ENCODE measurements at places on chromosomes 5 and 9.
A peak's percentile ranks its signal among the peaks of the same experiment; 100 is the strongest.

GRCh38 chr9:14270358-14271092 is 43.4 kb downstream of the NFIB start:
- DNase-seq = no peak

- no peak for DNase-seq
Observed at GRCh38 chr5:53873235-53873634, 312.8 kb downstream of the NDUFS4 start.

DNA sequence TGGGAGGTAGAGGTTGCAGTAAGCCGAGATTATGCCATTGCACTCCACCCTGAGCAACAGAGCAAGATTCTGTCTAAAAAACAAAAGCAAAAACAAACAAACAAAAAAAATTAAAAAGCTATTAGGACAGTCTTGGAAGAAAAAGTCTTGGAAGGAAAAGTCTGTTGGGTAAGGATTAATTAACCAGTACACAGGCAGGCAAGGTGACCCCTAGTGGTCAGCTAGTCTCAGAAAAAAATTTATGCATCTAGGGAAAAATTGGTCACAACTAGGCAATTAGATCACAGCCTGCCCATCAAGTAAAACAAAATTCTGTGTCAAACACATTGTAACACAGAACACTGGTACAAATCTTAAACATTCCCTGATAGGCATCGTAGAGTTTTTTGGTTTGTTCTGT is 6.7 kb upstream of the ANKRD18B start:
- no peak for DNase-seq

DNA sequence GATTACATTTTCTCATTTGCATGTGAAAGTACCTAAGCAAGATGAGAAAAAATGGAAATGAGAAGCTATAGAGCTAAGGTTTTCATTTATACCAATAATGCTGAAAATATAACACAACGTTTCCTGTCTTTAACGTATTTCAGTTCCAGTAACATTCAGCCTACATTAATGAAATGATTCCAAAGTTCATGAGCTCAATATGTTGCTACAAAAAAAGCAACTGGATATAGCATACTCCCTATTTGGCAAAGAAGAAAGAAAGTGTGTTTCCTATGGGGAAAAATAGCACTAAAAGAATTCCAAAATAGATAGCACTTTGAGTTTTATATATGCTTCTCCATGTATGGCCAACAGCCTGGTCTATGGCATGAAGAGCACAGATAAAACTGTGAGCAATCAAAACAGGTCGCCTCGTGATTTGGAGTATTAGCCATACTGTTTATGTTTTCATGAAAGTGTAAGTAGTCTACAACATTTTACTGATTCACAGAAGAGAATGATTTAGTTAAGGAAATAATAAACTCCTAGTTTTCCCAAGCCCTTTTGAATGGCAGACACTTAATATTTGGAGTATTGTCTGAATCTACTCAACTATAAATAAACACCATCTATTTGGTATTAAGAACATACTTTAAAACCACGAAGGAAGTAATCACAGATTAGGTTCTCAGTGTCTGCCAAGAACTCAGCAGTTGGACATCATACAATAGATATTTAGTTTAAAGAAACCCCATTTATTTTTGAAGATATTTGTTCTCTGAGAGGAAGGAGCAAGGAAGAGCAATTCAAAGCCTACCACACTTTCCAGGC is 258.7 kb upstream of the RASA1 start:
- no peak for DNase-seq

DNA sequence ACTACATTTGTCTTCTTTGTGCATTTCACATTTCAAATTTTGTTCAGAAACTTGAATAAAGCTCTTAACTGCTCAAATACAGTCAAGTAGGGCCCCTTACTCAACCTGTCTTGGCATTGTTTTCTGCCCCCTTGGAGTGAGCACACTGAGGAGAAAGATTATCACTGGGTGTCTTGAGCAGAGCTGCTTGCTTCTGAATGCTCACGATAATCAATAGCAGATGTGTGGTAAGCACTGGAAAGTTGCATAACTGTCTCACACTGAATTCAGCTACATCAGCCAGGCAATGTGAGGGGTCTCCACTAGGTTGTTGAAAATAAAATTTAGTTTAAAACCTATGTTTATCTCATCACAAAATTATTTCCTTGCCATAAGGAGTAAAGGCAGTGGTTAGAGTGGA is 7.8 kb upstream of the TNFAIP8 start:
- no peak for DNase-seq

DNA sequence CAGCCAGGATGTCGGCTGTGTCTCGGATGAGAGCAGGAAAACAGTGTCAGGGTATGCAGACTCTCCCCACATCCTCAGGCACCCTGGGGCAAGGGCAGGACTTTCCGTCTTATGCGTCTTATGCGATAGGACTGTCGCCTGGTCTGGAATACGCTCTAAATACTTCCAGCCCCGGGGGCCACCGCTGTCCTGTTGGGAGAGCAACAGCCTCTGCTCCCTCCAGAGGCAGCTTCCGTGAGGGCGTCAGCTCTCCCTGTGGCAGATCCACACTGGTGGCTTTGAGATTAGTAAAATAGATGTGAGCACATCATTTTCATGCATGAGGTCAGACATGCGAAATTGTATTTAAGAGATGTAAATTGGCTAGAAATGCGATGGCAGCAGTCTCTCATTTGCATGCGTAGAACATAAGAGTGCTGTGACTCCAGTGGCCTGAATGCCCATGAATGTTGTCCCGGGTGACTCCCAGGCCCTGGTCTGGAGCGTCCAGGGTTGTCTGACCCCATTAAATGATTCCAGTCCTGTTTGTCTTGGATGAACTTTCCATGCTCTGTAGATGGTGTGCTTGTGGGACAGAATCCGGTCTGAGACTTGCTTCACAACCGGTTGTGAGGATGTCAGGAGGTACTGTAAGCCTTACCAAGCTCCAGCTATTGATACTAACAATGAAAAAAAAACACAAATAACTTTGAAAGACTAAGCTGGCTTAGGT is 228.2 kb downstream of the SYK start:
- no peak for DNase-seq

DNA sequence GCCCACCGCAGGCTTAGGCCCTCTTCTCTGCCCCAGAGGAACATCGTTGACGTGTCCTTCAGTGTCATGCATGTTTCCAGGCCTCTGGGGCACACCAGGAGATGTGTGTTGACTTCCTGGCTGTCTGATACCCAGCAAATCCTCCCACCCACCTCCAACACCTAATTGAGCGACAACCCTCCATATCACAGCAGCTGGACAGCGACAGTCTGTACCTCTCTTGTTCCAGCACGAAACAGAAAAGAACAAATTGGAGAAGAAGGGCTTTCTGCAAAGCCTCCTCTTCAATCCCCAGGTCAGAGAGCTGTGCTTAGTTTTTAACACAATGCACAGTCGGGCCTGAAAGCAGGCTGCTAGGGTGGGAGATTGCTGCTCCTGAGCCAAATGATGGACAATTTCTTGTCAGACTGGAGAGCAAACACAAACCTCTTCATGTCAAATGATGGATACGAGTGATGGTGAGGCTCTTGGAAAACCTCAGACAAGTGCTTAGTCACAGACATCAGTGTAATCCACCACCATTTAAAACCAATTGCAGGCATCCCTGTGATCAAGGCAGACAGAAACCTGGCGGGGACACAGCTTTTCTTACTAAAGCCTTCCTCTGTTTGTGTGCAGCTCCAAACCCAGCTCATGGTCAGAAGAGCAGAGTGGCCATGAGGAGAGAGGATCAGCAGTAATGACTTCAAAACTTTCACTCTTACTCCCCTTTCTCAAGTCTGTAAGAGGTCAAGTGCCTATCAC is 110.6 kb downstream of the EBF1 start:
- DNase-seq = no peak

DNA sequence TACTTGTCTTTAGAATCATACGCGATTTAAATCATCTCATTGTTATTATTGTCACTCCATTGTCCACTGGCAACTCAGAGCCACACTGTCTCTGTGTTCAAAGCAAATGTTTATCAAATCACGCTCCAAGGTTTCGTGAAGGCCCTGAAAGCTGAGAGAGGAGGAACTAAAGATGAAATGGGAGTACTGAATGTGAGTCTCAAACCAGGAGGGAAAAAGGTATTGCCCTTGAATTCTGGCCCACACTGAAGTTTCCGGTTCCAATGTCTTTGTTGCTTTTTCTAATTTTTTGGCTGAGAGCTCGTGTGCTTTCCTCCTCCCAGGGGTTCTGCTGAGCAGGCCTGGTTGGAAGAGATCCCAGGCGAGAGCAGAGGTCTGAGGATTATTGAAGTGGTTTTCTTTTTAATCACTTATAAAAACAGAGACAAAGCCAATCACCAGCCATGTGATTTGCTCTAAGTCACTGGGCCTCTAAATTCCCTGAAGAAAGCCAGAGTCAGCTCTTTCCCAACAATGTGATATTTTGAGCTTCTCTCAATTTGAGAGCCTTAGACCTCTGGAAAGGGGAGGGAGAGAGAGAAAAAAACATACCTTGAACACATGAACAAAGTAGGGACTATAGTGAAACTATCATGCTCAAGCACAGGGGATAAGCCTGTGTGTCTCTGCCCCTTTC is 420.8 kb upstream of the GRAMD2B start:
- DNase-seq = no peak

DNA sequence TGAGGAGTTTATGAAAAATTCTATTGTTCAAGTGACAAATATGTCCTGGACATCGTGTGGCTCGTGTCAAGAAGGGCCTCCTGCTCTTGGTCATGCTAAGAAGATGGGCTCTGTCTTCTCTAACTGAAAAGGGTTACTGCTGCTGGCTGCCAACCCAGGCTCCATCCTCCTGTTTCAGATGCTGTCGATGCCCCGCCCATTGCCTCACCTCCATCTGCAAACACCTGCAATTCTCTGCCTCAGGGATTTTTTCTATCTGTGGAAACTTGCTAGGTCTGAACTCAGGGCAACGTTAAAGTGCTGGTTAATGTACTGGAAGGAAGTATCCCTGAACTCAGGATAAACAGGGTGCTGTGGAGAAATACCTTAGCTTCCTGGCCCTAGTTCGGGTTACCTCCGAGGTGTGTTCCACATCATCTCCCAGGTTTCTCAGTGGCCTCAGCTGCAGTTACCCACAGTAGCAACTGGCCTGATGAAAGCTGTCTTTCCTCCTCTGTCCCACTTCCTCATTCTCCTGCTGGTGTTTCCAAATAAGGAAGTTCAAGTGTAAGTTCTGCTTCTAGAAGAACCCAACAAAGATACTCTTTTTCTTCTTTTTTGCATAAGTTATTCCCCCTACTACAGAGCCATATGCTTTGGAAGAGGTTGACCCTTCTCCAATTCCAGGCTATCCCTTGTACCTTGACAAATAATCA is 151.7 kb upstream of the SMIM23 start:
- no peak for DNase-seq

- DNase-seq = no peak
Observed at GRCh38 chr9:115944166-115944948, 209.2 kb upstream of the PAPPA start.

GRCh38 chr5:148913493-148913892 is 87.1 kb downstream of the ADRB2 start:
- no peak for DNase-seq

- DNase-seq = peak; percentile 53
Observed at GRCh38 chr9:128945798-128946501, 1.5 kb downstream of the DOLK start.

DNA sequence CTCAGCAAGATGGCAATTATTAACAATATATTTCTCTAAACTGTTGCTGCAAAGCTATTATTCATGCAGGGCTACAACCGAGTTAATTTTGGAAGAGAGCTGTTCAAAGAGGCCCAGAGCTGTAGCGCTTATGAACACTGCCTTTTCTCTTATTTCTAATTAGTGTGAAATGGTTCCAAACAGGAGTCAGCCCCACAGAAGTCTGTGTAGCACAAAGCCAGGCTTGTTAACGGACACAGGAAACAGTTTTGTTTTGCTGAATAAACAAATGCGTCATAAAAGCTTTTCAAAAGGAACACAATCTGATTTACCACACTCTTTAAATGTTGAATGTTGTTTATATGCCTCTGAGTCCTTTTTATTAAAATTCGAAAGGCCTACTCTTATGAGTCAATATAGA is 396.5 kb downstream of the ANXA1 start:
- no peak for DNase-seq

GRCh38 chr5:56693220-56693579 is 122.1 kb upstream of the MAP3K1 start:
- no peak for DNase-seq

DNA sequence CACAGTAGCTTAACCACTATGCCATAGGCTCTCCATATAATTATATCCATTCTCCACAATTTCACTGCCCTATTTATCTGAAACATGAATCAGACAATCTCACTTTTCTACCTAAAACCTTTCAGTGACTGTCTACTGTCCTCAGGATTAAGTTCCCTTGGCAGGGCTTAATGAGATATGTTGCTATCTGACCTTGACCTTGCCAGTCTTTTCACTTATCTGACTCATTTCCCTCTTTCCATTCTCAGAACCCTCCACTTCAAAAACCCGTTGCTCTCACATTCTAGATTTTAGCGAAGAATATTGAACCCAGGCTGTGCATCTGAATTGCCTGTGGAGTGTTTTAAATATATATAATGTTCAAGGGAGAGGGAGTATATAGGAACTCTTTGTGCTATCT is 452.1 kb upstream of the MPDZ start:
- no peak for DNase-seq

GRCh38 chr5:106759581-106759980 is 911.2 kb downstream of the EFNA5 start:
- no peak for DNase-seq

DNA sequence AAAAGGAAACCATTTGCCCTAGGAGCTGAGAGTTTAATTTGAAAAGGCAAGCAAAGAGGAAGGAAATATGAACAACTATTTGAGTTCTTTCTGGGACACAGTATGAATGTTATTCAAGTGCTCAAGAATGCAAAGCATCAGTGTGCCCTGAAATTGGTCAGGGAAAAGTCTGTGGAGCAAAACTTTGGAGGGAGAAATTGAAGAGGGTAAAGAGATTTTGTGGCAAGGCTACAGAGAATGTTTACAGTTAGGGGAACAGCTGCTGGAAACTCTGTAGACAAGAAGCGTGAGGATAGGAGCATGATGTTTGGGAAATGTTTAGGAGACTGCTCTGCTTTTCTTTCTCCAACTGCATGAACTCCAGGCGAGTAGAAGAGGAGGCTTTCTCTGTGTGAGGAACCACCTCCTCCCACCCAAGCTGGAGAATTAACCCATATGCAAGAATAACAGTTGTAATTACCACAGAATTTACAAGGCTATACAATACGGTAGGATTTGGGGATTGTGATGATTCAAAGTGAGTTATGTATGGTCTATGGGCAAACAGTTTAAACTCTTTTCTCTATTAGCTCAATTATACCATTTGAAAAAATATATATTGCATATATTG is 75.4 kb upstream of the IL7R start:
- DNase-seq = no peak

DNA sequence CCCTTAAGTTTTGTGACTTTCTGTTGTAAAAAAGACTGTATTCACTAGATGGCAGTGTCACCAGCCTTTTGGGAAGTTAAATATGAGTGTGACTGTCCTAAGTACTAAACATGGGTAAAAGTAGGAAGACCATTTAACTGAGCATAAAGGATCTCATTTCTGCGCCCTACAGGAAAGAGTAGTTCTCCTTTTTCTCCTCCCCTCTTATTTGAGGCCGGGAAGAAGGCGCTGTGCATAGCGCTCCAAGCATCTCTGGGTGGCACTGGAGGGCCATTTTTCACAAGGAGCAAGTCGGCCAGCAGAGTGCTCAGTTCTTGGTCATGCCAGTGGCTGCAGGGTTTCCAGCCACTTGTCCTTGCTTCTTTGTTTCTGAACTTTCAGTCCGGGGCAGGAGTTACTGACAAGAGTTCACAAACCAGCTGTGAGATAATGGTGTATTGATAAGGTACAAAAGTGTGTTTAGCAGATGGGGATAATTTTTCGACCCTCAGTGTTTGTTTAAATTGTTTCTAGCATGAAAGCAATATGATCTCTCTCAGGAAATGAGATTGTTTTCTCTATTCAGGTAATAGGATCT is 227.6 kb upstream of the DMRT1 start:
- DNase-seq = no peak

GRCh38 chr5:9037048-9037447 is 508.8 kb downstream of the SEMA5A start:
- no peak for DNase-seq

Measured in chondrocyte (in vitro differentiated cells).